Hepatocyte (in vitro differentiated cells): ENCODE measurements at places on chromosomes 1 and 21. TPM values are rescaled to one million over a fixed set of nuclear protein-coding genes. Genes with fewer than 3 reads are reported as not detected.

- H3K4me1 ChIP-seq: no peaks in the 10 kb centered on the region
- H3K27ac ChIP-seq: no peak overlapping the region
- H3K4me3 ChIP-seq: no peak overlapping the region
- no peaks in the 10 kb centered on the region for H3K36me3 ChIP-seq
- no peaks in the 10 kb centered on the region for H3K27me3 ChIP-seq
- peak; percentile 66 for DNase-seq
Measured at GRCh38 chr21:15826147-15826780, 96.5 kb downstream of the USP25 start.

- no peak overlapping the region for H3K27ac ChIP-seq
- no peaks in the 10 kb centered on the region for H3K4me1 ChIP-seq
- no peak for DNase-seq
- H3K36me3 ChIP-seq: no peaks in the 10 kb centered on the region
Measured at GRCh38 chr1:25677193-25677773, 60.7 kb downstream of the MAN1C1 start.

GRCh38 chr21:34949030-34949429, 100.1 kb downstream of the RUNX1 start:
- H3K27ac ChIP-seq: no peak overlapping the region
- no peak for DNase-seq
- no peaks in the 10 kb centered on the region for H3K36me3 ChIP-seq

Gene FMN2
- 1.2 TPM in 1 of 2 replicates, not detected in the other for polyA plus RNA-seq

Gene GJA5
- polyA plus RNA-seq: 9.7 and 15.3 TPM in 2 replicates

Gene TTC34
- 0.13 and 0.55 TPM in 2 replicates for polyA plus RNA-seq

Gene AVPR1B
- polyA plus RNA-seq: not detected in 2 replicates

Gene YBX1
- polyA plus RNA-seq: 177 and 183 TPM in 2 replicates
